ENCODE measurements at places on chromosomes 6 and 20. TPM values are rescaled to one million over a fixed set of nuclear protein-coding genes. Genes with fewer than 3 reads are reported as not detected.

LY86 gene
- polyA plus RNA-seq = 0.95 TPM

POM121L2 gene
- polyA plus RNA-seq = not detected

DNA sequence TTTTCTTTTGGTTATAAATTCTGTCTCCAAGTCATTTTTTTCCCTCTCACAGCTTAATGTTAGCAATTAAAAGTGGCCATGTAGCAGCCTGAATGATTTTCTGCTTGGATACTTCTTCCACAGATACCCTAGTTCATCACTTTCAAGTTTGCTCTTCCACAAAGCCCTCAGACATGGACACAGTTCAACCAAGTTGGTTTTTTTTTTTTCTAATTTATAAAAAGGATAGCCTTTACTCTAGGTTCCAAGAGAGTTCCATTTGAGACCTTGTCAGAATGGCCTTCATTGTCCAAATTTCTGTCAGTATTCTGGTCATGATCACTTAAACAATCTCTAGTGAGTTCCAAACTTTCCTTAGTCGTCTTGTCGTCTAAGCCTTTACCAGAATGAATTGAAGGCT, 40.0 kb downstream of the RSPH3 start:
- no peak for DNase-seq

DNA sequence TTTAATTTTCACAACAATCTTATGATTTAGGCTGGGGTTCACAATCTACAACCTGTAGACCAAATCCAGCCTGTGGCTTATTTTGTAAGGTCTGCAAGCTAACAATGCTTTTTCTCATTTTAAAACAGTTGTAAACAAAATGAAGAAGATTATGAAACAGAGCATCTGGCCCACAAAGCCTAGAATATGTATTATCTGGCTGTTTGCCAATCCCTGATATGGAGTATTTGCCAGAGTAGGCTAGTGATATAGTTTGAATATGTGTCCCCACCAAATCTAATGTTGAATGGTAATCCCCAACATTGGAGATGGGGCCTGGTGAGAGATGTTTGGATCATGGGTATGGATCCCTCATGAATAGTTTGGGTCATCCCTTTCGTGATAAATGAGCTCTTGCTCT, 201.8 kb downstream of the DHX35 start:
- no peak for DNase-seq

DNA sequence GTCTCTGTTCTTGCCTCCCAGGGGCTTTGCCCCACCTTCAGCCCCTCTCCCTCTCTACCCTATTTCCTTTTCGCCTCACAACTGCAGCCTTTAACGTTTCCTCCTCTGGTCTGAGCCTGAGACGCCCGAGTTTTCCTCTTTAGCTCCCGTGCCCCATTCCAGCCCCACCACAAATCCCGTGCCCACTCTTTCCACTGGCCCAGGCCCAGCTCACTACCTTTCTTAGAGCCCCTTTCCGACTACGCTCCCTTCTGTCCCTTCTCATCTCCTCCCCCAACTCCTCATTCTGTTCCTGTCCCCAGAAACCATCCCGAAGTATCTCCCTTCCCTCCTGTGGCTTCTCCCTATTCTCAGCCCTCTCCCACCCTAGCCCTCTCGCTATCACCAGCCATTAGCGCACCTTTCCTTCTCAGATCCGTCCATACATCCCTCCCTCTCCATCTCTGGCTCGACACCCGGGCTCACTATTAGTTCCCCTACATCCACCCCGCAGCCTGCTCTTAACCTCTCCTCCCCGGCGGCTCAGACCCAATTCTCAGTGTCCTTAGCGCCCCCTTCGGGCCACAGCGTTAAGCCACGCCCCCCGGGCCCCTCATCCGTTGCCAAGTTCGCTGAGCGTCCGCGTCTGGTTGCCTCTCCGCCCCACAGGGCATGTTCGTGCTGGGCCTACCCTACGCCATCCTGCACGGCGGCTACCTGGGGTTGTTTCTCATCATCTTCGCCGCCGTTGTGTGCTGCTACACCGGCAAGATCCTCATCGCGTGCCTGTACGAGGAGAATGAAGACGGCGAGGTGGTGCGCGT, 2.7 kb downstream of the SLC32A1 start:
- DNase-seq = no peak

GRCh38 chr6:136890986-136891385, 31.1 kb upstream of the SLC35D3 start:
- no peak for DNase-seq

GRCh38 chr6:17865798-17866725, 121.4 kb downstream of the KIF13A start:
- DNase-seq = no peak

DNA sequence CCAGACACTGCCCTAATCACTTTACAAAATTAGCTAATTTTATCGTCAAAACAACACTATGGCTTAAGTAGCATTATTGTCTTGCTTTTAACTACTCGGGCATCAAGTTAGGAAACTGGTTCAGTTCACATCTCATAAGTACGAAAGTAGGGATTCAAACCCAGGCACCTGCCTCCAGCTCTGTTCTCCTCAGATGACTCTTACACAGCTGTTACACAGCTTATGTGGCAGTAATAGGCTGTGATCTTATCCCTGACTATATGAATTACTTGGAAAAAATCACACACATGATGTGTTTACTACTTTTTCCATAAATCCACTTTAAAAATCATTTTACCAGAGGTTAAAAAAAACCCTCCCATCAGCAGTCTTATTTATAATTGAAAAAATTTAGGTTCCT, 389.2 kb upstream of the FLRT3 start:
- DNase-seq = no peak

GRCh38 chr6:18477301-18477941, 90.3 kb downstream of the RNF144B start:
- peak; percentile 76 for DNase-seq

DNA sequence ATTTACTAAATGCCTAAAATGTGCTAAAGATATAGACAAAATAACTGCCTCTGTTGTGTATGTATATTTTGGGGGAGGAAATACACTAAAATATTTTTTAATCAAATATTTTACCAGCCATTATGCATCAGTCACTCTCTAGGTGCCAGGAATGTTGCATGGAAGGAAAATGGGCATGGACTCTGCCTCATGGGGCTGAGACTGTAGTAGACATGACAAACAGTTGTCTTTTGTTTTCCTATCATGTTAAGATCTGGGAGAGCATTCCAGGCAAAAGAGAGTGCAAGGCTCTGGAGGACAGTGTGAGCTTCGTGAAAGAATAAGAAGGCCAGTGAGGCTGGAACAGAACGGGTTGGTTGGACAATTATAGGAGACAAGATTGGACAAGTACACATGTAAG, 26.5 kb downstream of the HLA-DOB start:
- no peak for DNase-seq

DNA sequence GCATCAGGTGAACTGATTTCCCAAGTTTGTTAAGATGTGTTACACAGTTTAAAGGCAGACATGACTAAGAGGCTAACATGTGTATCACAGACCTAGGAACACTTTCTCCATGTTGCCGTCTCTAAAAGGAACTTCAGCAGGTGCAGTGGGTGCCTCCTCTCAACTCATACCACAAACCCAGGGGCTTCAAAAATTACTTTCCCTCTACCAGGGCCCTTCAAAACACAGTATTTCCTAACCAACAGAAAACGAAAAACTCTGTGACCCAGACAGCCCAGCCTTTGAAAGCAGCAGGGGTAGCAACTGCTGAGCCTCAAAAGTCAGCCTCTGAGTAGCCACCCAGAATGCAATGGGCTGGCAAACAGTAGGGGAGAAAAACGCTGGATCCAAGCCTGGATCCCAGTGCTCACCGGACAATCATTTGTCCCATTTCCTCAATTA, 28.5 kb downstream of the B4GALT5 start:
- no peak for DNase-seq

GRCh38 chr20:22924046-22924737, 110.9 kb upstream of the SSTR4 start:
- DNase-seq = no peak

- no peak for DNase-seq
Observed at GRCh38 chr20:25606094-25606695, 17.6 kb downstream of the NANP start.

DNA sequence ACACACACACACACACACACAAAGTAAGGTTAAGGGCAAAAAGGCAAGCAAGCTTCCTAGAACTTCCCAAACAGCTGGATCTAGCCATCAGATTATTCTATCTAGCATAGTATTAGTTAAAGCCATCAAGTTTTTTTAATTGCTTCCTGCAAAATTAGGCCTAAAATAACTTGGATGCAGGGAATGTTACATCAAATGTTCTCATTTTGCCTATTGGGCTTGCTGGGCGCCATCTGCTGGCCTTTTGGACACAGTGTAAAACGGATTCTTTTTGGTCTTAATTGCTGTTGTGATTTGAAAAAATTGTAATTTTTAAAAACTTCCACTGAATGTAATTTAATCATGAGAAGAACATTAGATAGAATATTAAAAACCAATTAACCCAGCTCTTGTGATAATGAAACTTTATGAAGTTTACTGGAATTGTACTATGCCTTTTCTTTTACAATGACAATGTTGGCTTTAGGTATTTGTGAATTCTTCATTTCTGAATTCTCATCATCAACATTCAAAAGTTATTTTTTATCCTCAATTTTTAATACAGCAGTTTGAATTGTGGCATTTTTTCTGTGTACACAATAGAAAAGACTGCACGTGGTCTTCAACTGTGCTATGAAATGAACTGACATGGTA, 6.8 kb downstream of the MKKS start:
- DNase-seq = peak; percentile 70

- no peak for DNase-seq
Observed at GRCh38 chr6:72386324-72386723, 235.5 kb upstream of the KCNQ5 start.

- DNase-seq = no peak
Observed at GRCh38 chr20:18395544-18395943, 71.3 kb downstream of the DZANK1 start.
